ENCODE measurements at places on chromosomes 2 and 18. TPM values are rescaled to one million over a fixed set of nuclear protein-coding genes. Genes with fewer than 3 reads are reported as not detected.

The EVX2 gene
- not detected for total RNA-seq

The C2orf69 gene
- total RNA-seq, result 3.5 TPM

The LCT gene
- total RNA-seq, result not detected

The TMEM198 gene
- total RNA-seq, result 1.1 TPM

The LAMA1 gene
- 12.5 TPM for total RNA-seq

The RHOB gene
- total RNA-seq, result 189 TPM

The CRACDL gene
- not detected for total RNA-seq

The PKDCC gene
- total RNA-seq, result 30.4 TPM

The CENPA gene
- 12.2 TPM for total RNA-seq

The CCDC74A gene
- 5.9 TPM for total RNA-seq

The CRIM1 gene
- total RNA-seq, result 365 TPM

The ABCG8 gene
- not detected for total RNA-seq

The RAMP1 gene
- 13.2 TPM for total RNA-seq

The FAP gene
- total RNA-seq, result 272 TPM

The HNMT gene
- total RNA-seq, result 20.3 TPM

The PMAIP1 gene
- 53.3 TPM for total RNA-seq

The LINC00305 gene
- total RNA-seq, result not detected
